Calu3 (cell line): ENCODE measurements at places on chromosomes 11 and 22. TPM values are rescaled to one million over a fixed set of nuclear protein-coding genes. Genes with fewer than 3 reads are reported as not detected.
A peak's percentile ranks its signal among the peaks of the same experiment; 100 is the strongest.

DNA sequence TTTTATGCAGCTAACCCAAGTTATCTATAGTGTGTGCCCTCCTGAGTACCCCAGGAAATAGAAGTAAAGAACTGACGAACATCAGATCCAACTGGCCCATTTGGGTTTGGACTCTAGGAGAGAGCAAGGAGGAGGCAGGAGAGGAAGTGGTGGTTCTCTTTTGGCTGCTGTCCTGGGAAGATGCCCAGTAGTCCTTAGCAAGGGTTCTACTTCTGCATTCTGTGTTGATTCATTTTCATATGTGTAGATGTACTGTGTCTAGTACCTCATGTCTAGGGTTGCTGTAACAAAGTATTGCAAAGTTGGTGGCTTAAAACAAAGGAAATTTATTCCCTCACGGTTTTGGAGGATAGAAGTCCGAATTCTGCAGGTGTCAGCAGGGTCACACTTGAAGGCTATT, 6.6 kb upstream of the MMP27 start:
- DNase-seq, result no peak

Gene RCOR2
- 0.26 and 0.37 TPM in 2 replicates for total RNA-seq

Gene IL18
- total RNA-seq, result 111 and 121 TPM in 2 replicates

Gene FUT4
- 28.6 and 32.9 TPM in 2 replicates for total RNA-seq

DNA sequence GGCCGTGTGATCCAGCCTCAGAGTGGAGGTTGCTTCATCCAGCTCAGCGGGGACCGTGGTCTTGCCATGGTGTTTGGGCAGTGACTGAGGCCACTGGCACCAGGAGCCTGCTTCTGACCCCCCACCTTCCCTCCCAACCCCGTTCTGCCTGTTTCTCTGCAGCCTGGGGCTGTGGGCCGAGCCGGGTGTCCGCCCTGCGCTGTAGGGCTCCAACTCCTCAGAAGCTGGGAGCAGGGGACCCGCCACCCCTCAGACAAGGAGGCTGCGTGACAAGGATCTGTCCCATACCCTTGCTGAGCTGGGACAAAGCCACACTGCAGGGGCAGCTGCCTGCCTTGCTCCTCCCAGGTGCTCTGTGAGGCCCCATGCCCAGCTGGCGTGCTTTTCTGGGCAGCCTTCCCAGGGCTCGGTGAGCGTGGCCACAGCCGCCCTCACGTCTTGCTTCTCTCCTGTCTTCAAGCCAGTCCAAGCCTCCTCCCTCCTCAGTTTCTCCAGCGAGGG, 11.7 kb upstream of the ARFGAP3 start:
- no peak for DNase-seq

- no peak for DNase-seq
These were observed 178.6 kb downstream of the CNTN5 start for GRCh38 chr11:99199341-99199740.

Gene SLC22A8
- total RNA-seq, result not detected in 2 replicates

DNA sequence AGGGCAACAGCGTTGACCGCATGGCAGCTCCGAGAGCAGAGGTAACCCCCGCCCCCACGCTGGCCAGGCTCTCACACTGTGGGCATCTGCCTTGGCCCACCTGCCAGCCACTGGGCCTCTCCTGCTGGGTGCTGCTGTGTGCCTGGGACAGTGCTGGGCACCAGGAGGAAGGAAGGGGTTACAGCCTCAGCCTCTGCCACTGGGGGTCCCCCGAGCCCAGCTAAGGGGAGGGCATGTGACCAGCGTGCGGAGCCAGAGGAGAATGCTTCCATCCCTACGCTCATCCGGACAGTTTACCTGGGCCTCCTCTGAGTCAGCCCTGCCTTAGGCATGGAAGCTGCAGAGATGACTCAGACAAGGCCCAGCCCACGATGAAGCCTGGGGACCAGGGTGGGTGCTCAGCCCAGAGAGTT, 10.9 kb downstream of the NCF4 start:
- no peak for DNase-seq

DNA sequence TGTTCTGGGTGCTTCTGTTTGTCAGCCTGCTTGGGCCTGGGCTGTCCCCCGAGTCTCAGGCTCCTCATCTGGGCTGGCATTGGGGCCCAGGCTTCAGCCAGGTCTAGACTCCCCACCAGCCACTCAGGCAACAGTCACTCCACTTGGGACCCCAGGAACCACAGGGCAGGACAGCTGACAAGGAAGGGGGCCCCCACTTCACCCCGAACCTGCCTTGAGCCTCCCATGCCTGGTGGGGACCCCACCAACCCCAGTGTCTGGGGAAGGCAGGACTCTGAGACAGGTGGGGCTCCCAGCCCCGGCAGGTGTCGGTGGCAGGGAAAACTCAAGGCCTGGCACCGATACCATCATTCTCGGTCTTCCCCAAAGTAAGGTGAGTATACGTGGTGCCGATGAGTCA, 11.7 kb upstream of the LTO1 start:
- DNase-seq, result no peak

DNA sequence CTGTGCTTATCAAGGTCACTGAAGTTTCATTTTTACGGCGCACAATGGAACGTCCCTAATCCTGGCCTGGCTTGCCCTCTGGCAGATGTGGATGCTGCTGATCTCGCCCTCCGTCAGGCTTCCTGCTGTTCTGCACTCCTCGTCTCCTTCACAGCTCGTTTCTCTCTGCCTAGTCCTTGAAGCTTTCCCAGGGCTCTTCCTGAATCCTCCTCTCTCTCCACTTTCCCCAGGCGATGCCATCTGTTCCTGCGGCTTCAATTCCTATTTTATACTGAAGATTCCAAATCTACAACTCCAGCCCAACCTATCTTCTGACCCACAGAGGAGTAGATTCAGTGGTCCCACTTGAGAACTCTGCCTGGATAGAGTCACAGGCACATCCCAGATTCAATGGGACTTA, 14.2 kb downstream of the SLC22A8 start:
- DNase-seq, result no peak

- DNase-seq, result no peak
These were observed 7.4 kb upstream of the EEF1G start for GRCh38 chr11:62580959-62581715.

DNA sequence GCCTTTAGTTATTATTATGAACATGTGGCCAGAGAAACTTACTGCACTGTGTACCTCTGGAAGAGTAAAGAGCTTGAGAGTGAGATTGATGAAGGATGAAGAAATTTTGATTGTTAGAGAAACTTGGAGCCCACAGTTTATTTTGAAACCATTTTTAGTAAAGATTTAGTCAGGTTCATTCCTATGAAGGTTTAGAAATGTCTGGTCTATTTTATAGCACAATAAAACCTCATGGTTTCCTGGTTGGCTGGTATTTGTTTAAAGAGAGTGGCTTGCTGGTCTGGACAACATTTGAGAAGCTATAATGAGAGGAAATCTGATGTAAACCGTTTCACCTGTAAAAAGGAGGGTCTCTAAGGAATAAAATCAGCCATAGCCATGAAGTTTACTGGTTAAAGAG, 8.8 kb upstream of the PDE3B start:
- DNase-seq, result no peak

Gene ARFIP2
- 72.2 and 74.9 TPM in 2 replicates for total RNA-seq

- no peak for DNase-seq
These were observed 804.0 kb downstream of the TBC1D22A start for GRCh38 chr22:47566491-47566890.

Gene ARHGAP42
- total RNA-seq, result 9.9 and 10.3 TPM in 2 replicates

DNA sequence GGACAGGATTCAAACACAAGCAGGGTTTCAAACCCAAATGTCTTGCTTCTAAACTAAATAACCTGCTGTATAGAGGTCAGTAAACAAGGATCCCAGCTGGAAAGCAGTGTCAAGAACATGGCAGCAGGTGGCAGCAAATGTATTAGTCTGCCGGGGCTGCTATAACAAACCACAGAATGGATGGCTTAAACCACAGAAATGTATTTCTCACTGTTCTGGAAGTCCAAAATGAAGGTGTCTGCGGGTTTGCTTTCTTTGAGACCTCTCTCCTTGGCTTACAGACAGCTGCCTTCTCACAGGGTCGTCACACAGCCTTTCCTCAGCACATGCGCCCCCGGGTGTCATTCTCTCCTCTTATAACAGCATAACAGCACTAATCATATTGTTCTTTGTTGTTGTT, 65.1 kb upstream of the LRRC55 start:
- DNase-seq, result peak; percentile 33

DNA sequence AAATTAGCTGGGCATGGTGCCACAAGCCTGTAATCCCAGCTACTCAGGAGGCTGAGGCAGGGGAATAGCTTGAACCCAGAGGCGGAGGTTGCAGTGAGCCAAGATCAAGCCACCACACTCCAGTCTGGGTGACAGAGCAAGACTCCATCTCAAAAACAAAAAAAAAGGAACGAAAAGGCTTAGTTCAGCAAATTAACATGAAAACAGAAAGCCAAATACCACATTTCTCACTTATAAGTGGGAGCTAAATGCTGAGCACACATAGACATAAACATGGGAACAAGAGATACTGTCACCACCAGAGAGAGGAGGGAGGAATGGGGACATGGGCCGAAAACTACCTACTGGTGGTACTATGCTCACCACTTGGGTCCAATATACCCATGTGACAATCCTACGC, 38.6 kb downstream of the SCGB1A1 start:
- no peak for DNase-seq

GRCh38 chr22:47547239-47547661, 784.8 kb downstream of the TBC1D22A start:
- DNase-seq, result no peak

- DNase-seq, result no peak
These were observed 17.2 kb upstream of the LINC01488 start for GRCh38 chr11:69463995-69464960.

DNA sequence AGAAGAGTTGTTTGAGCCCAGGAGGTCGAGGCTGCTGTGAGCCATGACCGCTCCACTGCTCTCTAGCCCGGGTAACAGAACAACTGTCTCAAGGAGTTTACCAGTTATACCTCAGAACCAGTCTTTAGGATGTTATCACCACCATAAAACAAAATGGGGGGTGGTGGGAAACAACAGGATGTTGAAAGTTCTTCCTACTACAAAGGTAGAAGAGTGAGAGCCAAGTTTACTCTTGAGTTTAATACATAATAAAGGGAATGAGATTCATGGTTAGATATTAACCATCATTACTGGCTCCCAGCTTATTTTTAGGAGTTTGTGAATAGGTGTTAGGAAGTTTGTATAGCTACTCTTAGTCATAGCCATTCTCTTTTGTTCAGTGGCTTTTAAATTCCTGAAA, 78.8 kb upstream of the HORMAD2 start:
- no peak for DNase-seq

DNA sequence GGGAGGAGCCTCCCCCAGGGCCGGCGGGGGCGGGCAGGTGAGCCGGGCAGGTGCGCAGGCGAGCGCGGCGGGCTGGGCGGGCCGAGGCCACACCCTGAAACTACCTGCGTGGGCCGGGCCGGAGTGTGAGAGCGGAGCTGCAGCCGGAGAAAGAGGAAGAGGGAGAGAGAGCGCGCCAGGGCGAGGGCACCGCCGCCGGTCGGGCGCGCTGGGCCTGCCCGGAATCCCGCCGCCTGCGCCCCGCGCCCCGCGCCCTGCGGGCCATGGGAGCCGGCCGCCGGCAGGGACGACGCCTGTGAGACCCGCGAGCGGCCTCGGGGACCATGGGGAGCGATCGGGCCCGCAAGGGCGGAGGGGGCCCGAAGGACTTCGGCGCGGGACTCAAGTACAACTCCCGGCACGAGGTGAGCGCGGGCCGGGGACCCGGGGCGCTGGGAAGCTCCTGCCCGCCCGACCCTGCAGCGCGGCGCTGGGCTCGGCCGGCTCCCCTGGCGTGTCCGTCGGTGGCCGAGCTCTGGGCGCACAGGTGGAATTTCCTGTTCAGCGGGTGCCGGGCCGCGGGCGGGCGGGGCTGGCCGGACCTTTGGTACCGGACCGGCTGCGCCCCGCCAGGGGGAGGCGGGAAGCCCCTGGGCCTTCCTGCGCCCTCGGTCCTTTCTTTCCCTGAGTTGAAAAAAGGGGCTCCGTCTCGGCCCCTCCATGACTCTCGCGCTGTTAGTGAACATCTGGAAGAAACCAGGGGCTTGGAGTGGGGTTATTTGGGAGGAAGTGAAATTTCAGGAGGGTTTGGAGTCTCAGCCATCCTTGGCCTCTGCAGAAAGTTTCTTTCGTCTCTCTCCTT, at the start of gene ST14:
ST14 (plus strand) TSS at position 126 of the 841 bp plus-strand sequence; CDS start at position 324, 198 bp downstream.
- DNase-seq, result peak; percentile 81

DNA sequence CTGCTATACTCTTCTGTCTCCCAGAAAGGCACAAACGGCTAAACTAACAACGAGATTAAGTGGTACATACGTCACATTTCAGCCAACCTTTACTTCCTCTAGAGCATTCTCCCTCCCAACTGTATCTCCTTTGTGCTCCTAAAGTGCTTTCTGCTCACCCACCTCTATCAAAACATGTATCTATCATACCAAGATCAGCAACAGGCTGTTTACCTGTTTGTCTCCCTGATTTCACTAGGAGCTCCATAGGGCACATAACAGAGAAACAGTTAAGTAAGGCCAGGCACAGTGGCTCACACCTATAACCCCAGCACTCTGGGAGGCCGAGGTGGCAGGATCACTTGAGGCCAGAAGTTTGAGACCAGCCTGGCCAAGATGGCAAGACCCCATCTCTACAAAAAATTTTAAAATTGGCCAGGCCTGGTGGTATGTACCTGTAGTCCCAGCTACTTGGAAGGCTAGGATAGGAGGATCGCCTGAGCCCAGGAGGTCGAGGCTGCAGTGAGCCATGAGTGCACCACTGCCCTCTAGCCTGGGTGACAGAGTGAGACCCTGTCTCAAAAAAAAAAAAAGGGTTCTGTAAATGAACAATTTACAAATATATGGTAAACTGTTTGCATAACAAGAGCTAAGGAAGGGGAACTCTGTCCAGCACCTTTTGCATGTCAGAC, 2.8 kb downstream of the NDUFC2 start:
- no peak for DNase-seq

DNA sequence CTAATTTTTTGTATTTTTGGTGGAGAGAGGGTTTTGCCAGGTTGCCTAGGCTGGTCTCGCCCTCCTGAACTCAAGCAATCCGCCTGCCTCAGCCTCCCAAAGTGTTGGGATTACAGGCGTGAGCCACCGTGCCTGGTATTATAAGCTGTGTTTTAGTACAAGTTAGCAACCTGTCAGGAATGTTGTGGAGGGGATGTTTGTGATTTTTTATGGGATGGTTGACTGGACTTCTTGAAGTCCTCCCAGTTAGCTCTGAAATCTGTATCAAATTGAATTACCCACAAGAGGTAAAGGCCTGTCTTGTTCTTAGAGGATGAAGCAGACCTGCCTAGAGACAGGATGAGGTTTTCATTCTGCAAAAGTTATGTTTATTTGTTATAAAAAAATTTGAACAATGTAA, 34.1 kb upstream of the IL18BP start:
- DNase-seq, result no peak

Gene FGF4
- not detected in 2 replicates for total RNA-seq

DNA sequence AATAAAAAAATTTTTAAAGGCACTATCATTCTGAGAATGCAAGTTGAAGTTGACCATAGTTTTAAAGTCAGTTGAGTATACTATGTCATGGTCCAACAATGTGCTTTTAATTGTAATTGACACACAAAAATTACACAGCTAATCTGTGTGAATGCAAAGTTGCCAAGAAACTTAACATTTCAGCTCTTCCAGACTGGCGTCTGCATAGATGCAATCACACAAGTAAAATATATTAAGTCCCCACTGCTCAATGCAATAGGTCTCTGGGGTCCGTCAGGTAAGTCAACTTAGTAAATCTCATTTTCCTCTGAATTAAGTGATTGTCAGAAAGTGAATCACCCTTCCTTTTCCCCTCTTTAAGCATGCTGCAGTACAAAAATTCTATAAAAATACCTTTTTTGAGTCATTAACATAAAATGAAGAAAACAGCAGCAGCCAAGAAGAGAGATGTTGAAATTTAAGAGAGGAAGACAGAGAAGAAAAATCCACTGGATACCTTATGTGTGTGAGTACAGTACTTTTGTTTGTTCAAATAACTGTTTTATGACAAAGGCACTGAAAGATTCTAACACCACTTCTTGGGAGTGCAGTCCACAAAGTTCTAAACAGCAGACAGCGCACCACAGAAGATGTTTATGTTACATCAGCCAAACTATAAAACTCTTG, 5.1 kb downstream of the FZD4 start:
- no peak for DNase-seq
